ENCODE measurements at places on chromosomes 3 and 15. TPM values are rescaled to one million over a fixed set of nuclear protein-coding genes. Genes with fewer than 3 reads are reported as not detected.

SMCO1 gene
- not detected for total RNA-seq

RAB6B gene
- total RNA-seq: 0.09 TPM

CCRL2 gene
- 2.3 TPM for total RNA-seq

KIF7 gene
- 0.34 TPM for total RNA-seq

SERPINI2 gene
- not detected for total RNA-seq

All from right lobe of liver (tissue), 6 donors.